Endodermal cell (in vitro differentiated cells): ENCODE measurements at places on chromosomes 7 and 10. TPM values are rescaled to one million over a fixed set of nuclear protein-coding genes. Genes with fewer than 3 reads are reported as not detected.

GRCh38 chr7:22418251-22419046, 61.5 kb upstream of the RAPGEF5 start:
- no peak for DNase-seq
- H3K4me1 ChIP-seq, result no peaks in the 10 kb centered on the region
- no peak overlapping the region for H3K27ac ChIP-seq
- H3K4me3 ChIP-seq, result no peak overlapping the region
- no peaks in the 10 kb centered on the region for H3K36me3 ChIP-seq
- H3K27me3 ChIP-seq, result no peaks in the 10 kb centered on the region

DNA sequence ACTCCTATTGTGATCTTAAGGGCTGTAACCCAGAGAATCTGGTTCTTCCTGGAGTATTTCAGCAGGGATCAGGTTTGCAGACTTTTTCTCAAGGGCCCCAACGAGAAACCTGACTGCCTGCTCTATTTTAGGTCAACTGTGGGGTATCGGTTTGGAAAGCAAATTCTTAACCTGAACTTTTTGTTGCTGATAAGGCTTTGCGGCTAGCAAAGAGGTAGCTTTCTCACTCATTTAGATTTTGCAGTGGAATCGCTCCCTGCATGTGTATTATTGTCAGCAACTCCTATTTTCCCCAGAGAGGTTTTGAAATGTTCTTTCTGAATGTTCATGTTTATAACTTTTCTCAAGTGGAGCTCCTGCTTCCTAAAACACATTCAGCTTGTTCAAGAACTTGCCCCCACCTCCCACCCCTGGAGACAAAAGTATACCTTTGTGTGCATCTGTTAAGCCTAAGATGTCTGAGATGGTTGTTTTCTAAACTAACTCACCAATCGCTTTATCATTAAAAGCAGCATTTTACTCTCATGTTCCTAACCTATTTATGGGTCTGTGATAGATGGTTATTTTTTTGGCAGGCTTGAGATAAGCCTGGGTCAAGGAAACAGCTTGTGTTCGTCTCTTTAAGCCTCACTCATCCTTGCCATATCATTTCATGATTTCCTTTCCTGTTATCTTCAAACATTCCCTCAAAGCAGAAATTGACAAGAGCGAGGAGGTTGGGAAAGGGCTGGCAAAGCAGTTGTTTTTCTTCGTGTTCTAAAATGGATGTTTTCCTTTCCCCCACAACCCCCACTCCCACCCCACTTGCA, 129.8 kb downstream of the BAMBI start:
- DNase-seq, result peak; percentile 30
- H3K4me3 ChIP-seq, result no peak overlapping the region
- H3K36me3 ChIP-seq, result no peaks in the 10 kb centered on the region
- H3K27me3 ChIP-seq, result no peaks in the 10 kb centered on the region
- no peak overlapping the region for H3K27ac ChIP-seq

DNA sequence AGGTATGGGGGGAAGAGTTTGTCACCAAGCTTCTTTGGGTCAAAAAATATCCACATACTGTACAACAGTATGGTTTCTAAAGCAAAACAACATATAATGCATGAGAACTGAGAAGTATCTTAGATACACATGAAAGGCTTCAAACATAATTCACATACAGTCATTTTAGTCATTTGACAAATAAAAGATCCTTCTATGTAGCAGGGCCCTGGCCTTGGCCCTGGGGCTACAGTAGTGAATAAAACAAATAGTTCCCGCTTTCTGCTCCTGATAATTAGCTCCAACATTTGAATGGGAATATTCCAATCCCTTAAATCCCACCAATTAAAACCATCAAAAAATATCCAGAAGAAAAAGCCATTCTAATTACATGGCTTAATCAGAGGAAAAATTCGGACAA, 51.3 kb downstream of the MALSU1 start:
- no peak for DNase-seq
- H3K27me3 ChIP-seq, result no peaks in the 10 kb centered on the region
- H3K4me3 ChIP-seq, result no peak overlapping the region

Gene CLDN3
- total RNA-seq, result 20.4 and 20.7 TPM in 2 replicates

Gene EPDR1
- total RNA-seq, result 7.3 to 7.8 TPM (median 7.7 TPM) in 3 replicates

Gene CTAGE6
- total RNA-seq, result not detected in 3 replicates

Gene PI4K2A
- 18.1 and 18.8 TPM in 2 replicates for total RNA-seq

Gene RAB19
- 3.6 to 6.9 TPM (median 5.7 TPM) in 3 replicates for total RNA-seq

Gene LRRD1
- not detected in 2 replicates for total RNA-seq

Gene CFAP69
- 5.4 to 6.7 TPM (median 6.6 TPM) in 3 replicates for total RNA-seq
